ENCODE measurements at places on chromosomes 12 and 14. TPM values are rescaled to one million over a fixed set of nuclear protein-coding genes. Genes with fewer than 3 reads are reported as not detected.

RTN1 gene
- 18.0 TPM for total RNA-seq

TMPRSS12 gene
- total RNA-seq = not detected

SENP1 gene
- total RNA-seq = 46.9 TPM

NANOG gene
- not detected for total RNA-seq

OAS1 gene
- not detected for total RNA-seq

CLEC4C gene
- total RNA-seq = not detected

DNA sequence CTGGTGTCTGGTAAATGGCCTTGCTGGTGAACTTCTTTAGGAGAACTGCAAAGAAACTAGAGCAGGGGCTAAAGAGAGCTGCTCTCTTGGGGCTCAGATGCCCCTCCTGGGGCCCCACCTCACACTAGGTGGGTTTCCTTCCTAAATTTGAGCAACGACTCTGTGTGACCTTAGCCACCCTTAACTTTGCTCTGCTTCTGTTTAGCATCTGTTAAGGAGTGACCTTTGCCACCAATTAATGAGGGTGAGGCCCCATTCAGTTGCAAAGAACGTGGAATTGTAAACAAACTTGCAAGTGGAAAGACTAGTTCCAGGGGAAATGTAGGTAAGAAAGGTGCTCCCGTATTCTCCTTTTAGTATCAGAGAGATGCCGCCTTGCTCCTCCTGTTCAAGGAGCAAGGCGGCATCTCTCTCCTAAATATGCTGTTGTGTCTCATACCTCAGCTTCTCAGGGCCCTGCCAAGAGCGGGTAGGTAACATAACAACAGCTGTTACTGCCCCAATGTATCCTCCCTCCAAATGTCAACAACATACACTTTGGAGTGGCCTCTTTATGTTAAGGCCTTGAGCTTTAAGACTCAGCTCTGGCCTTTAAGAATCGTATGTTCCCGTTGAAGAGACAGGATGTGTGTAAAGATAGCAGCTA lies 77.6 kb upstream of the FUT8 start:
- DNase-seq = no peak

DNA sequence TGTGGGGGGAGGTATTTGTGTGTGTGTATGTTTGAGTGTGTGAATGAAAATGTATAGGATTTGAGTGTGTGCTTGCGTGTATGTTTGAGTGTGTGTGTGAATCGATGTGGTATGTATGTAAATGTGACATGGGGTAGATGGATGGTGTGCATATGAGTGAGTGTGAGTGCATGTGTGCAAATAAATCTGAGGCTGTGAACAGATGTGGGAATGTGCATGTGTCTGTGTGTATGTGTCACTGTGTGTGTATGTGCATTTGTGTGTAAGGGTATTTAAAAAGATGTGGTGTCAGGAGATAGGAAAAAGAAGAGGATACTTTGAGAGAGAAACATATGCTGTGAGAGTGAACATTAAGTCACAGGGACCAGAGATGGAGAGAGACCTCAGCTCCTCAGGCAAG lies 539.6 kb downstream of the MED13L start:
- DNase-seq = no peak

DNA sequence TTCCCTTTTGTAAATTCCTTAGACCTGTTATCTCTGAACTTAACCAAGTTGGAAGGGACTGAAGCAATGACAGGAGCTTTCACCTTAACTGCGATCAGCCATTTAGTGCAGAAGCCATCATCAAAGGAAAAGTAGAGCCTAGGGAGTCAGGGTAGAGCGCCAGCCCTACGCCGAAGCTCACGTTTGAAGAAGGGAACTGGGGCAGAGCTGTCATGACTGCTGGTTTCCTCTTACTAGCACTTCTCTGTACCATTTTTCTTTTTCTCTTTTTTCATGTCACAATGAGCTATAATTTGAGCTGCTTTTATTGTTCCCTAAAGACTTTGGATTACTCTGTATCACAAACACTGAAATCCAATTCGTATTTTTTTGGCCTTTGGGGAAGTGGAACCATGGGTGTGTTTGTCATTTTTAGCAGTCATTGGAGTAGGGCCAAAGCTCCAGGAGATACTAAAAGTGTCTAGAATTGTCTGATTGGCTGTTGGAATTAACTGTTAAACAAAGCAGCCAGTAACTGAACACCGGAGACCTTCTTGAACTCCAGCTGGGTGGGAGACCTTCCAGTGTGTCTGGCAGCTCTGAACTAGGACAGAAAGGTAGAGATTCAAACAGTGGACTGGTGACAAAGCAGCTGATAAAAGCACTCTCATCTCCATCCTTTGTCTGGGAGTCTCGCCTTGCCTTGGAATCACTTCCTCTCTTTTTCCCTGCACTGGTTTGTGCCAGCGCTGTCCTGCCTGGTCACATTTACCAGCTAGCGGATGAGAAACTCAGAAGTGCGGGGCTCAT lies 9.1 kb downstream of the MTRFR start:
- DNase-seq = no peak

DNA sequence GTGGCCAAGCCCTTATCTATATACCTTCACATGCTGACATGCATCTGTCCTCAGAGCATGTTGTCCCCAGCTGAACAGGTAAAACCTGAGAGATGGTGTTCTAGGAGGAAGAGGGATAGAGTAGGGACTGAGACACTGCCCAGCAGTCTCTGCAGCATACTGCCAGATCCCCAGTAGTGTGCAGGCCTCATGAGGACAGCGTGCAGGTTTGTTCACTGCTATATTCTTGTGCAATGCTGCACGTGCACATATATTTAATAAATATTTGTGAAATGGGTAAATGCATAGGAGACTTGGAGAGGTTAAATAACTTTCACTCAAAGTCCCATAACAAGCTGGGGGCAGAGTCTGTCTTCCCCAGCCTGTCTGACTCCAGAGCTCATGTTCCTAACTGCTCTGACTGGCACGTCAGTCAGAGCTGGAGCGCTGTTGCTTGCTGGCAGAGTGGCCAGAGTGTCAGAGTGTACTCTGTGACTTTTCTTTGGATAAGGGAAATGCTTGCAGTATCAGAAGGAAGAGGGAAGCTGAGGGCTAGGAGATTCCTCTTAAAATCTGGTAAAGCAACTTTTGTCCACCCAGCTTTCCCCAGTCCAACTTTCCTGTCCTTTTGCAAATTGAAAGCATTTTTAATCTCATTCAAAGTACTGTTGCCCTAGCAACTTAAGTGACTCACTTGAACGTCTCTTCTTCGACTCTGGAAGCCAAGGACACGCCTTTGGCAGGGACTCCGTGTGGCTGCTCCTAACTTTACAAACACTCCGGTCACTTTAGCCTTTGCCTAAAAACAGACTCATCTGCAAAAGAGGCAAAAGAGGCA lies 14.9 kb upstream of the POLR3B start:
- DNase-seq = no peak

DNA sequence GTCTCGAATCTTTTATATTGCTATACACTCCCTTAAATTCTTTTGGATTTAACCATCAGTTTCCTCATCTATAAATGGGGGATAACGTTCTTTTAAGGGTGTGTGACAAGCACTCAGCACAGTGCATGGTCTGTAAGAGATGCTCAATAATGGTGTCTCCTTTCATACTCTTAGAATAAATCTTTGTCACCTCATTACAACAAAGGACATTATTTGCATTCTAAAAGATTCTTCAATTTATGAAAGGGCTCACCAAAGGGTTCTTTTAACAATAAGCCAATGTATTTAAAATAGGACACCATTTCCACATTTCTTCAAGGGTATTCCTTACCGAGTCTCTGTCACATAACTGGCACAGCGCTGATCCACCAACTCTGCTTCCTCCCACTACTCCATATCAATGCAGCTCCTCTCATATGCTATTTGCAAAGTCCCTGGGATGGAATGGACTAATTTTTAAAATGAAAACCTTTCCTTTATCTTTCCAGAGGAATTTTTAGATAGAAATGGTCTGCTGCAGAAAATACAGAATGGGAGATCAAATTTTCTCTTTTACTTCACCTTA lies 29.2 kb upstream of the RIC8B start:
- no peak for DNase-seq

DNA sequence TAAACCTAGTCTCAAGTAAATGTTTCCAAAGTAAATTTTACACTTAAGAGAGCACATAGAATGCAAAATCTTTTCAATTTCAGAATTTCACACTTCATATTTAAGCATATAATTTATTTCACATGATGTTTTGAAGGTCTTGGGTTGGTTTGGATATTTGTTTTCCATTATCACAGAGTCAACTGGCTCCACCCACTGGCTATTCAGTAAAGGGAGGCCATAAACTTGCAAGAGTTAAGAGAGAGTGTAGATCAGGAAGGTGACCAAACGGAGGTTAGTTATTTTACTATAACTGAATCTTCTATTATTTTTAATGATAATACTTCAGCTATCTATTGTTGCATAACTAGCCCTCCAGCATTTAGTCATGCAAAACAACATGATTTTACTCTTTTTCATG lies 6.2 kb upstream of the CPNE8 start:
- no peak for DNase-seq

DNA sequence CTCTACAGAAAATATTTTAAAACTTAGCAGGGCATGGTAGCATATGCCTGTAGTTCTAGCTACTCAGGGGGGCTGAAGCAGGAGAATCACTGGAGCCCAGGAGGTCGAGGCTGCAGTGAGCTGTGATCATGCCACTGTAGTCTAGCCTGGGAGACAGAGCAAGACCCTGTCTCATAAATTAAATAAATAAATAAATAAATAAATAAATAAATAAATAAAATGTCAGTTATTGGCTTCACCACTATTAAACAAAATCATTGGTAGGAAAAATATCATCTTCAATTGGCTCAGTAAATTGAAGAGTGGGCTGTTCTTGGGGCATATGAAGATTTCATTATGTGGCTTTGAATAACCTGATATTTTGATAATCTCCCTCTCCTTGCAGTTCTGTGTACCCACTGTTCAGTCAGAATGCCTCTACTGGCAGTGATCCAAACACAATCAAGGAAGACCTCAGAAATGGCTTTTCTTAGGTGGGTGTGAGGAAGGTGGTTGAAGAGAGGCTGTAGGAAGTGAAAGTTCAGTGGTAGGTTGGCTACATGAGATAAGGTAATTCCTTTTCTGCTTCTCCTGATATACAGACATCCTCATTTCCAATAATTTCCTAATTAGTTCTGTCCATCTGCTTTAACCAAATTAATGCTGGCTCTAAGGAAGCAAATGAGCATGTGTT lies 175.8 kb downstream of the MSRB3 start:
- no peak for DNase-seq

DNA sequence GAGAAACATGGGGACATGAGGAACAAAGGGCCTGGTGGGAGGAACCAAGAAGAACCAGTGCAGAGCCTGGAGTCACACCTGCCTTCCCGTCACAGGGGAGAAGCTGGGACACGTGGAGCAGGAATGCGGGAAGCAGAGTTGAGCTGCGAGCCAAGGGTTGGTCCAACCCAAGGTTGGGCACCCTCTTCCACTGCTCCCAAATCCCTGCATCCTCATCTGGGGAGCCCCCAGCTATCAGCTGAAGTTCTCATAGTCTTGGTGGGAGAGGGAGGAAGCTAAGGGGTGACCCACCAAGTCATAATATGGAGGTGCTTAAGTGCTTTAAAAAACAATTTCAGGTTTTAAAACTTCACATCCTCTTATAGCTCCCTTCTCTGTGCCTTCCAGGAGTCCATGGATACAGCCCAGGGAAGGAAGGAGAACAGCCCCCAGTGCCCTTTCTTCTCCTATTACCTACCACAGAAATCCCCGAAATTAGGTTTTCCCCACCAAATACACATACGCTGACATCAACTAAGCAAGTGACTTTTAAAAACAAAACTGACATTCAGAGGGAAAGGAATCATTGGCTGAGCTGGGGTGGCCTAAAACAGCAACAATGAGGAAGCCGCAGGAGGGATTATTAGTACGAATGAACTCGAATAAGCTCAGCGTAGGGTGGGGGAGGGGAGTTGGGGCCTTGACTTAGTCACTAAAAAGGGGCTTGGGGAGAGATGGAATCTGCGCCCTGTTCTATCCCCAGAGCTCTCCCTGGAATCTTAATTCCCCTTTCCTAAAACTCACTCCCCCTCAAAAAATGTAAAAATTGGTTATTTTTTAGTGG lies 4.5 kb downstream of the MYL6 start:
- no peak for DNase-seq

GRCh38 chr14:56064513-56064912 lies 53.7 kb upstream of the PELI2 start:
- no peak for DNase-seq

DNA sequence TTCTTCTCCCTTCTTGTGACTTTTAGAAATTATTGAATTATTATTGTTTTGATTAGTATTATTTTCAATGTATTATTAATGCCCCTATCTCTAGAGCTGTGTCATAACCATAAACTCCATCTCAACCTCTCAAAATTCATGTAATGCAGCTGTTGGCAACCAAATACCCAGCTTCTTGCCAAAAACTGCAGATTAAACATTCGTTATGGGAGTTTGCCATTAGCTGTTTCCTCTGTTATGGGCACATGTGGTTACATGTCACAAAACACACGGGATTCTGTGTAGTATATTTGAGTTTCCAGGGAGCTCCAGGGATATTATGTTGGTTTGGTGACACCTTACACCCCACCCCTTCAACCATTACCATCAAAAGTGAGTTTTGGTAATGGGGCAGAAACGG lies 2.8 kb upstream of the ALX1 start:
- DNase-seq = no peak

DNA sequence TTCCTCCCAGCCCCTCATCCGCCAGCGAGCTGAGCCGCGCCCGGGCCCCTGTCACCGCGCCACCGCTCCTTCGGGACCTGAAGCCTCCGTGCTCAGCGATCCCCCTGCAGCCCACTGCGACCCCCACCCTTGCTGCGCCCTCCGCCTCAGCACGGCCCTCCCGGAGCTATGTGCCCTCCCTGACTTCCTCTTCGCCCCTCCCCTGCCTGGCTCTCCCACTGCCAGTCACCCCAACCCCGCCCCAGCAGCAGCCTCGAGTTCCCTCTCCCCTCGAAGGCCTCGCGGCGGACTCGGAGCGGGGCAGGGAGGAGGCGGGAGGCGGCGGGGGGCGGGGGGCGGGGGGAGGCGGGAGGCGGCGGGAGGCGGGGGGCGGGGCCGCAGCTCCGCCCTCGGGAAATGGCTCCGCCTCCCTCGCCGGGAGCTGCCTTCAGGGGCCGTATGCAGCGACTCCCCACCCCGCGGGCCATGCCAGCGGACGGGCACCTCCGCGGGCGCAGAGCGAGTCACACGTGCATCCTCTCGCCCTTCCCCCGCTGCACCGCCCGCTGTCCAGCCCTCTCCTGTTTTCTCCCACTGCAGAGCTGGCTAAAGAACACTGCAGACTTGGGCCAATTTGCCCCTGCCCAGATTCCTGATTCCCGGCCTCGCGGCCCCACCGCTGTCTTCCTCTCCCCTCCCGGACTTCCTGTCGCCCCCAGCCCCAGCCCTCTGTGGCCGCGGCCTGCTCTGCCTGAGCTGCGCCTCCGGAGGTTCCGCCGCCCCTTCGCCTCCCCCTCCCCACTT lies 29.1 kb upstream of the ADIPOR2 start:
- DNase-seq = peak; percentile 63

All from neural crest cell (in vitro differentiated cells).